ENCODE measurements at places on chromosomes 1 and 21.

DNA sequence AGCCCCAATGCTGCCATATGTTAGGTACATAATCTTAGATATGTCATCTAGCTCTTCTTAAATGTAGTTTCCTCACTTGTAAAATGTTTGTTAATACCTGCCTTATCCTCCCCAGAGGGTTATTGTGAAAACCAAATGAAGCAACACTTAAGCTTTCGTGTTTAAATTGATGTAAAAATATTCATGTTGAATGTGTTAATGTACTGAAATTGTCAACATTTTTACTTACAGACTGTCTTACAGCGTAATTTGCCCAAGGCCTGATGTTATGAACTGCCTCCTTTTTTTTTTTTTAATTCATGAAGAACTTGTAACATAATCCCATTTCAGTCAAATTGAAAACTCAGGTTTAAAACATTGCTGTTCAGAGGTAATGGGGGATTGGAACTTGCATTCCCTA, 25.6 kb upstream of the ENAH start:
- DNase-seq = no peak

GRCh38 chr1:42165511-42166210, 1.1 kb upstream of the GUCA2A start:
- DNase-seq = no peak

DNA sequence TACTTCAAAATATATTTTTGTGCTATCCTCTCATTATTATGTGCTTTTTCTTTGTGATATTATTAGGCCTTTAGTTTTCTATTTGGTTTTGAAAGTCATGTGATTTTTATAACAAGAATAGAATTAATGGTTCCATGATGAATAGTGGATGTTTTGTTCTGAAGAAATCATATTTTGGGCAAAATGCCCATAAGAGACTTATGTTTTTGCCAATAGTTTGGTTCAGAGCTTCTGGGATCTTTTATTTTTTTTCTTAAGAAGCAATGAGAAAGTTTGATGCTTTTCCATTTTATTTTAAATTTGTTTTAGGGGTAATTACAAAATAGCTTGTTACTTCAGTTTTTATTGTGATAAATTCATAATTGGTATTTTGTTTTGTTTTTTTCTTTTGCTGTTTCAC, 49.8 kb downstream of the LYPLAL1 start:
- no peak for DNase-seq

DNA sequence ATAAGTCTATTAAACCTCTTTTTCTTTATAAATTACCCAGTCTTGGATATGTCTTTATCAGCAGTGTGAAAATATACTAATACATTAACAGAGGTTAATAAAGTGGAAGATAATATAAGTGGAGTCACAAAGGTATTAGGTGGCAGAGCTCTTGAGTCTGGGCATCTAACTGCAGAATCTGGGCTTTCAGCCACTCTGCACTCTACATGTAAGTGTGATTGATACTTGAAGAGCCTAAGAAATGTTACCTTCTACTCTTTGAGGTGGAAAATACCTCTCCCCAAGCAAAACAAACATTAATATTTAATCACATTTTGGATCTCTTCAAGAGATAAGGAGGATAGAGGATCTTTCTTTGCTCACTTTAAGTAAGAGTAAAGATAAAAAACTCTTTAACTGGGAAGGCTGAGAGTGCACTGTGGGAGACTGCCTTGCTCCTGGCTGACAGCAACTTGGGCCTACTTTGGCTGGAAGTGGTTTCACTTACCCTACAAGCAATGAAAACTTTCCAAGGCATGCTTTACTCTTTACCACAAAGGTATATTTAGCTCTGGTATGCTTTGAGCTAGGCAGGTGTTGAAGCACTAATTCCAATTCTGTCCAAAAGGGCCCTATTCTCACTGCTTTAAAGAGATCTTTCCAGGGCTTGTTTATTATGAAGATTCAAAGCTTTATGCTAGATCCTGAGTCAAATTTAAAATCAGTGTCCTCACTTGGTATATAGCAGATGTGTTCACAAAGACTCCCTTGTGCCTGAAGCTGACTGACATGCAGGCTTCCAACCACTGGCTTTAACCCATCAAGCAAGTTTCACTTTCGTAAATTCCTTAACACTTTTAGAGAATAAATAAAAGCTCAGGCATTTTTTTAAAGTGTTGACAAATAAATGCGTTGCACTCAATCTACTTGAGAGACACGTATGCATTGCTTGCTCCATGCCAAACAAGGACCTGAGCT, 245.3 kb upstream of the ZP4 start:
- no peak for DNase-seq

DNA sequence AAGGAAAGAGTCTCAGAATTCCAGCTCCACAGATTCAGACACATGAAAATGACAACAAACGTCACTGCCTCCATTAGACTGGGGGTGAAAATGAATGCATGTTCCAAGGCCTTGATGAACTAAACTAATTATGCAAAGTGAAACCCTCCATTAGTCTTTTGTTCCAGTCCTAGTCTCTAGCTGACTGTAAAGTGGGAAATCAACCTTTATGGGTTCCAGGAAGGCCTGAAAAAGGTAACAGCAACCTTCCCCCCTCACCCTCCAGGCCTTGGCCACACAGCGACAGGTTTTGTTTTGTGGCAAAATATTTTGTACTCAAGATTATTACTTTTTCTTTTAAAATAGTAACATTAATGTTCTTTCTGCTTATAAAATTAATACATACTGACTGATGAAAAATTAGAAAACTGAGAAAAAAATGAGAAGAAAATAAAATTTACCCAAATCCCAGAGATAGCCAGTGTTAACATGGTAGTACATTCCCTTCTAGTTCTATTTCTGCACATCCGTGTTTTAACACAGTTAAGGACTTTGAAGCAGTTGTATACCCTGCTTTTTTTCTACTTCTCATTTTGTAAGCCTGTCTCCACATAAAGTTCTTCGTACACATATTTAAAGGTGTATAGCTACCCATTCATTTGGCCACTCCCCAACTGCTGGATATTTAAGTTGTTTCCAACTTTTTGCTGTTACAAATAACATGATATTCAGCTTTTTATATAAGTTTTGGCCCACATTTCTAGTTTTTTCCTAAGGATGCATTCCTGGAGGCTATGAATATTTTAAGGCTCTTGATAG, 60.9 kb downstream of the CD2 start:
- no peak for DNase-seq

Measured in spinal cord (tissue), 10 donors.